ENCODE measurements at places on chromosomes 11 and 22. TPM values are rescaled to one million over a fixed set of nuclear protein-coding genes. Genes with fewer than 3 reads are reported as not detected.
A peak's percentile ranks its signal among the peaks of the same experiment; 100 is the strongest.

GRCh38 chr11:82792822-82793569 lies 59.3 kb upstream of the FAM181B start:
- no peak for DNase-seq

Gene C11orf42
- not detected for total RNA-seq

DNA sequence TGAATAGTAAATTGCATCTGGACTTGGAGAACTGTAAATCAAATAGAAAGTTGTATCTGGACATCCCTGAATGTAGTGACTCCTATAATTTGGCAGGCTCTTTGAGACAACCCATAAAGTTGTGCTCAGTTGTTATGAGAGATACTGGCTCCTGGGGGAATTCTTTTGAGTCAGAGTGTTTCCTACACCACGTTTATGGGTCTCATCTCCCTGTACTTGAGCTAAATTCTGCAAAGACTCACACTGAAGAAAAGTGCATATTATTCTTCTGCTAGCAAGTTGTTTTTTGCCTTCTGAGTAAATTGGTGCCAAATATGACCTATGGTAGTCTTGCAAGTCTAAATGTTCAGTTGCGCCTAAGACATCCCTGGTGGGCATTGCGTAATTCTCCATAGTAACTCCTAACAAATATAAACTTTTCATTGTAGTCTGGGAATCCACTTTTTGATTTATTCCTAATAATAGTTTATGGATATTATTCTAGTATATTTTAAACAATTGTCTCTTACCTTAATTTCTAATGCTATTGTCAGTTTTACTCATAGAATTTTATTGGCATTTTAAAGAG lies 5.0 kb downstream of the ZNF215 start:
- DNase-seq, result no peak

DNA sequence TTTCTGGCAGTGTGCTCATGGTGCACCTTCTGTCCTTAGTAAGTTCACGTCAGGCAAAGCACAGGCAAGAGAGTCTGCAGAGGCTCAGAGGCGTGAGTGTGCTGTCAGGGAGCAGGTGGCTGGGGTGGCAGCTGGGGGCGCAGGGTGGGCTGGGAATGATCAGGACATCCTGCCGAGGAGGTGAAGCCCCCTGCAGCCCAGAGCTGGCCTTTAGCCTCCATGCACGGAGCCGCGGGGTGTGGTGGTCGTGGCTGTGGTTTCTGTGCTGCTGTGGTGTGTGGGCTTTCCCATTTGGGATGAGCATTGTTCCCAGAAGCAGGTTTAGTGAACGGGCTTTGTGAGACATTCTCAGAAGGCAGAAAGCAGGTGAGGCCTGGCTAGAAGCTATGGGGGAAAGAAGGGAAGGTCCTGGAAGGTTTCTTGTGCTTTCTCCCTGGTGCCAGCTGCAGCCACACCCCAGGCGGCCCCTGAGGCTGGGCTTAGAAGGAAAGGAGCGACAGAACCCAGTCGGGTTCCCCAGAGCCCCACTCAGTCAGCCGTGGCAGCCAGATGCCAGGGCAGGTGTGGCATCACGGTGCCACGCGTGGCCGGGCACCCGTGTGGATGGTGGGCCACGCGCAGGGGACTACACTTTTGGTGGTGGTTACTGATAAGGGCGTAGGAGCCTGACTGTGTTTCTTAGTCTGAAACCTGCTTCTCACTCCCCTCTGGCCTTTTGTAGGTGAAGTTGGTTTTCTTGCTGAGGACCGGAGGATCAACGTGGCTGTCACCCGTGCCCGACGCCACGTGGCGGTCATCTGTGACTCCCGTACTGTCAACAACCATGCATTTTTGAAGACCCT lies 32.0 kb downstream of the IGHMBP2 start:
- DNase-seq, result no peak

DNA sequence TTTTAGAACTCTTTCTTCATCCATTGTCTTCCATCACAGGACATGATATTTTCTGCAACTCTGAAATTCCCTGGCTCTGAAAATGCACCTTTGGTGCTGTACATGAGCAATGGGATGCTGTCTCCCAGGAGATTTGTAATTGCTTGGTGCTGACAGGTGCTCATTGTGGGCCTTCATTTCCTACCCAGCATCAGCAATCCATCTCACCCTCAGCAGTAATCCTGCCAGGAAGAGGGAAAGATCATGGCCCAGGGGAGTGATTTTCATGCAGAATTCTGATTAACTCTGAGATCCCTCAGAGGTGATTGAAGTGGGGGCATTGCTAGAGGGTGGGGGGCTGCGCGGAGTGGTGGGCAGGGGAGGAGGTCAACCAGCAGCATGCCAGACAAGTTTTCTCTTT lies 651.7 kb downstream of the NELL1 start:
- DNase-seq, result no peak

Gene P2RY2
- 9.3 TPM for total RNA-seq

Gene OR52N5
- not detected for total RNA-seq

Gene TEX54
- not detected for total RNA-seq

DNA sequence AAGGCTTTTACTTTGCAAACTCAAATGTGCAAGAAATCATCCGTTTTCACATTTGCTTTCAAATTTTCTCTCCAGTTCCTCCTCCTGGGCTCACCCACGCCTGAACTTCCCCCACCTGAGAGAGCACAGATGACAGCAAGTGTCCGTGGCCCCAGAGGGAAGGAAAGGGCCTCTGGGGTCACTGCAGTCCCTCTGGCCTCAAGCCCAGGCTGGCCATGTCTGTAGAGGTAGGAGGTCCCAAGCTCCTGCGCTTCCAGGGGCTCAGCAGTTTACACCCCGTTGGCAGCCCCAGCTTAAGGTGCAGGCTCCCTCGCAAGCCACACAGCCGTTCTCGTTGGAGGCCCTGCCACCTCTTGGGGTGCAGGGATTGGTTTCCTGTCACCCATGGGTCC lies 40.5 kb upstream of the PRDM11 start:
- DNase-seq, result no peak

DNA sequence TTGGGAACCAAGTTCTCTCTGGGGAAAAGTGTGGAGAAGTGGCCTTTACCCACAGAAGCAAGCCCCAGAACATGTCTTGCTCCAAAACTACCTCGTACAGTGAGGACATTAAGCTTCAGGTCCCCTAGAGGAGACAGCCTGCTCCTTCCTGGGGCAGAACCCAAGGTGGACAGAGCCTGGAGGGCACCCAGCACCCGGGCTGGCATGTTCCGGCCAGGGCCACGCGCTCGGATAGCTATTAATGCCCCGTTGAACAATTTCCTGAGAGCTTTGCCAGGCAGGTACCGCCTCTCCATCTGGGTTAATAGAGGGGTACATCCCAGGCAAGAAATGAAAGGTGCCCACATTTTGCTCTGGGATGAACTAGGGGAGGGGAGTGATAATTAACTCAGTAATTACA lies 169.0 kb upstream of the GRK3 start:
- no peak for DNase-seq

- no peak for DNase-seq
These were observed 1382.4 kb downstream of the BRD1 start for GRCh38 chr22:48445113-48445827.

Gene GLYATL2
- not detected for total RNA-seq

Gene CDC42EP2
- 18.5 TPM for total RNA-seq

Gene BAIAP2L2
- 0.34 TPM for total RNA-seq

DNA sequence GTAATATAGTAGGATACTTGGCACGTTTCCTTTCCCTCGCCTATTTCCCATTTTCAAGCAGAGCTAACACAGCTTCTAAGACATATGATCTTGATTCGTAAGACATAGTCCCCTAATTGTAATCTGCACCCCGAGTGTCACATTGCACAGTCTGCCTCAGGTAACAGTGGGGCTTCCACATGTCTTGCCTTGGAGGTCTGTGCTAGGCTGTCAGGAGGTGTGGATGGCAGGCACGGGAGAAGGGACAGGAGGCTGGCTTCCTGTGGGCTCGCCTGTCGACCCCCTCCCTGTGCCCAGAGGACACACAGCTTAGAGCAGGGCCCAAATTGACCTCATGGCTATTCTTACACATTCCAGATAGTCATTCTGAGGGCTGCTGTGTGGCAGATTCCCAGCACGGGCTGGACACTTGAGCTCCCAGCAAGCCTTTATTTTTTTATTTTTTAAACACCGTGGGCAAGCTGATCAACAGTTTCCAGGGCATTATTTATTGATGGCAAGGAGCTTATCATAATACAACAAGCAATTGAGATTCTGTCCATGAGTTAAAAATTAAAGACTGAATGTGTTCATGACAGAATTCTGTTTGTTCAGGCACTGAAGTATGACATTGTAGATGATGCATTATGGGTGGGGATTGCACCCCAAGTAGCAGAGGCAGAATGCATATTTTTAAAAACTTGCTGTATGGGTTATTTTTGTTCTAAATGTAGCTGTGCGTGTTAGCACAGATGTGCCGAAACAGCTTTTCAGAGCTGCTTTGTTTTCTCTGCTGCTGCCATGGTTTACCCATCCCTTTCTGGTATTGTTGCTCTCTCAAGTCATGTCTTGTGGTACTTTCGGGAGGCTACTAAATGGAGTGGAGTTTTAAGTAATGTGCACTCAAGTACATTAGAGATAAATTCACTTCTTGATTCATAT lies 113.0 kb downstream of the ATXN10 start:
- DNase-seq, result no peak

DNA sequence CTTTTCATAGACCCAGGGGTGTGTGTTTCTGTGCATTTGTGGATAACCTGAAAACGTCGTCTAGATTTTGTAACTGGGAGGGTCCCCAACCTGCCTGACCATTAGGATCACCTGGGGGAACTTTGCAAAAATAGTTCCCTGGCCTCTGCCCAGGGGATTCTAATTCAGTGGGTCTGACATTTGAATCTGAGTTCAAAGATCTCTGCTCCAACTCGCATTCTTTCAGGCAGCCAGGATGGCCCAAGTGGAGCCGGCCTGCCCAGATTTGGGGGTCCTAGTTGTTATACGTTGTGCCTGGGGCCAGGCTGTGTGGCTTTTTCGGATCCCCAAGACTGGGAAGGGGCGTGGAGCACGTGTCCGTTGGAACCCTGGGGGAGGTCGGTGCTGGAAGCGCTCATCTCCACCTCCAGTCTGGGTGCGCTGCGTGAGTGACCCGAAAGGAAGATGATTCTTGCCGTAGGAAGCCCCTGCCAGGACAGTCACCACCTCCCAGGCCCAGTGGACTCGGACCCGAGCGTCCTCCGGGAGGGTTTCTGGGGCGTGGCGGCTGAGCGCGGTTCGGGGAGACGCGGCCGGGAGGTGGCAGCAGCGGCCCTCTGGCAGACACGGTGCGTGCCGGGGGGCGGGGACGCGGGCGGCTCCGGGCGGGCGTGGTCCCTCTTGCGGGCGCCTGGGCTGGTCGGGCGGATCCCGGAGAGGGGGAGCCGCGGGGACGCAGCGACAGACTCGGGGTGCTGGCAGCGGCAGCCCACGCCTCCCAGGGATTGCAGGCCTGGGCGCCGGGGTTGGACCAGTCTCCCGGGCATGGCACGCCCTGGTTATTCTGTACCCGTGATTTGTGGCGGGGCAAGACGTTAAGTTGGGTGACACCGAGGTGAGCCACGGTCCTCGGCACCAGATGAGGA lies 29.2 kb upstream of the PLET1 start:
- DNase-seq, result peak; percentile 87

- DNase-seq, result no peak
These were observed 106.3 kb downstream of the OPCML start for GRCh38 chr11:133425992-133426391.

DNA sequence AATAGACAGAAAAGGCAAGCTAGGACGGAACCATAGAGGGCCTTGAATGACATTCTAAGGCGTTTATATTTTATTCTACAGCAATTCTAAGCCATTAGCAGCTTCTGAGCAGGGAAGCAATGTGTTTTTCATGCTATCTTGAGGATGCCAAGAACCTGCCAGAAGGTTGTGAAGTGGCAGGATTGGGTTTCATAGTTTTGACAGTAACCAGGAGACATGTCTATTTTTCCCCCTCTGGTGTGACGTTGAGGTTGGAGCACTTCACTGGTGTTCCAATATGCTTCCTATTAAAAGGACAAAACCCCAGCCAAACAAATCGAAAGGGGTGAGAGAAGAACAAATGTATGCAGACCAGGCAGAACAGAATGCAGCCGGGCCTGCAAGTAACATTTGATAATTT lies 148.2 kb downstream of the SPATA19 start:
- no peak for DNase-seq

DNA sequence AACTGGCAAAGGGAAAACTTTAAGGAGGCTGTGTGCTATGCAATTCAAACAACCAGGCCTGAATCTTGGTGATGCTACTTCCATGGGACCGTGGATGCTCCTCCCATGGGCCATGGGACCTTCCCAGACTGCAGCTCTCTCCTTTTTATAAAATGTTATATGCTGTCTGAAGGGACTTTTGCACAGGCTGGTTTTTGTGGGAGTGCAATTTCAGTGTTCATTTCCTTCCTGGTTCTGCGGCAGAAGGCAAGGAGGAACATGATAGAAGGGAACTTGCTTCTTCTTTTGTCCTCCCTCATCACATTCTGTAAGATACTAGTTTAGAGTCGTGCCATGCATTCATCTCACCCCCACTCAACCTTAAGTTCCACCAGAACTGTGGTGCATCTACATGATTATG lies 68.9 kb downstream of the C11orf58 start:
- DNase-seq, result no peak

Gene ANO5
- 2.8 TPM for total RNA-seq

- no peak for DNase-seq
These were observed 44.9 kb upstream of the ARFGAP3 start for GRCh38 chr22:42901790-42902508.

GRCh38 chr11:12698048-12698447 lies 23.8 kb downstream of the TEAD1 start:
- no peak for DNase-seq

GRCh38 chr11:42524534-42525227 lies 787.1 kb upstream of the API5 start:
- peak; percentile 80 for DNase-seq

Gene OTUB1
- 67.7 TPM for total RNA-seq

- DNase-seq, result peak; percentile 67
These were observed 129.7 kb downstream of the LDLRAD3 start for GRCh38 chr11:36073411-36074203.

Gene OR8J3
- total RNA-seq, result not detected
